ENCODE measurements at places on chromosomes 7 and 10.

DNA sequence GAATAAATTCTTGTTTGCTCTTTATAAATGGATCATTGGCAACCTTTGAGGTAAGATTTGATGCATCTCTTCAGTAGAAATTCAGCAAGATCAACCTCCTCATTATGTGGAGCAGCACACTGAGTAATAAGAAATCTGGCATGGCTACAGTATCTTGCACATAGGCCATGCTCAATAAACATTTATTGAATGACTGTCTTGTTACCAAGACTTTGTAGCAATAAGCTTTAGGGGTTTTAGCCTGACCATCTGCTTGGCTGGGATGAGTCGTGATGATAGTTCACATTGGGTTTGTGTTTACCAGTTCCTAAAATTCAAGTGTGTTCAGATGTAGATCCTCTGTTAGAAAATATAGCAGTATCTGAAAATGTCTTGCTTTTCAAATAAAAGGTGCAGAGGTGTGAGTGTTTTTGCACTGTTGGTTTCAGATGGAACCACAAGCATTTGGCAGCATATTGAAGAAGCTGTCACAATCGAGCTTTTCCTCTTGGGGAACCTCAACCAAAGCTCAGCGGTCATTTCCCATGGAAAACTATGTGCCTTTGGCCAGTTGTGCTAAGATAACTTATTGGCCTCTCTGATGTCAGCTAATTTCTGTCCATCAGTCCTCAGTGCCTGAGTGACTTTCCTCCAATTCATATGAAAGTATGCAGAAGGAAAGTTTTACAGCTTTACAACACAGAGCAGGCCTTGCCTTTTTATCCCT lies 442.6 kb downstream of the GFRA1 start:
- no peak for DNase-seq

DNA sequence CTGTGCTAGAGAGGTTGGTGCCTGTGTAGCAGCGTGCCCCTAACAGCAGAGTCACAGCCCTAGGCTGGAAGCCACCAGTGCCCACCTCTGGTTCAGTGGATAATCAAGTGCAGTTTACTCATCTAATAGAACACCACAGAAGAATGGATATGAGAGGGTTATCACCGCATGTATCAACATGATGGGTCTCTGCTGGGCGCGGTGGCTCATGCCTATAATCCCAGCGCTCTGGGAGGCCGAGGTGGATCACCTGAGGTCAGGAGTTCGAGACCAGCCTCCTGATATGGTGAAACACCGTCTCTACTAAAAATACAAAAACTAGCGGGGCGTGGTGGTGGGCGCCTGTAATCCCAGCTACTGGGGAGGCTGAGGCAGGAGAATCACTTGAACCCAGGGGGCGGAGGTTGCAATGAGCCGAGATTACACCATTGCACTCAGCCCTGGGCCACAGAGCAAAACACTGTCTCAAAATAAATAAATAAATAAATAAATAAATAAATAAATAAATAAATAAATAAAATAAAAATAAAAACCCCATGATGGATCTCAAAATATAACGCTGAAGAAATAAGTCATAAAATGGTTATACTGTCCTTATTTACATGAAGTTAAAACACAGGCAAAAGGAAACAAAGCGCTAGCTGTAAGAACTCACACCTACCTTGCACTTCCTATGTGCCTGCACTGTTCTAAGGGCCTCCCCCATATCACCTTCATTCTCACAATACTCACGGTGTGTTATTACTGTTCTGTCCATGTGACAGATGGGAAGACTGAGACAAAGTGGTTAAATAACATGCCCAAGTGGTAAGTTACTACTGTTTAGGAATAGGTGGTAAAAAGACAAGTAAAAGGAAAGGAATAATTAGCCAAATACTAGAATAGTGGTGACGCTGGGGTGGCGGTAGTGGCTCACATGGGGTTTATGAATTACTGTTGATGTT lies 70.9 kb downstream of the AMZ1 start:
- no peak for DNase-seq

DNA sequence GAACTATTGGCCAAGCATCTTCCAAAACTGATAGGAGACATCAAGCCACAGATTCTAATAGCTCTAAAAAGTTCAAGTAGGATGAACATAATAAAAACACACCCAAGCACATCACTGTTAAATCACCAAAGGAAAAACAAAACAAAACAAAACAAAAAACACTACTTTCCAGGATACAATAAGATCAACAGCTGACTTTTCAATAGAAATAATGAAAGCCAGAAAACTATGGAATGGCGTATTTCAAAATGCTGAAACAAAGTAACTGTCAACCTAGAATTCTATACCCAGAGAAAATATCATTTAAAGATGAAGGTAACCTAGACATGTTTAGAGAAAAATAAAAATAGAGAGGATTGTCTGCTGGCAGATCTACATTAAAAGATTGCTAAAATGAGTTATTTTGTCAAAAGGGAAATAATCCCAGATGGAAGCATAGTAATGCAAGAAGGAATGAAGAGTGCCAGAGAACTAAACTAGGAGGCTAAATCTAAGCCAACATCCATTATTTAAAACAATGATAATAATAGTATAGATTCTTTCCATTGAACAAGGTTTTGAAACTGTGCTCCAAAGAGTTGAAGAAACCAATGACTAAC lies 13.9 kb downstream of the TUBAL3 start:
- DNase-seq: no peak

GRCh38 chr7:128119036-128119435 lies 87.8 kb upstream of the LRRC4 start:
- no peak for DNase-seq

- no peak for DNase-seq
These were observed 57.9 kb downstream of the DNAJB9 start for GRCh38 chr7:108627476-108628051.

DNA sequence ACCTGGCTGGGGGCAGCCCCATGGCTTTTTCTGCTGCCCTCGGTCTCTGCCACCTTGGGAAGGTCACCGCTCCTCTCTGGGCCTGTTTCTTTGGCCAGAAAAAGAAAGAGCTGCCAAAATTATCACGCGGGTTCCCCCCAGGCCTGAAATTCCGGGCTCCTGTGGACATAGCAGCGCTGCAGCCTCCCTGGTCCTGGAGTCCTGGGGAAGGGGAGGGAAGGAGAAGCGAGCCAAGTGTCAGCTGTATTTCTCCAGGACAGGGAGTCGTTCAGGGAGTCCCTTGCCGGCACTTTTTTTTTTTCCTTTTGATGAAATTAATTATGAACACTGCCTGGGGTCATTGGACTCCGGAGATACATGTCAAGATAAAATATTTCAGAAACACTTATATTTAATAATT lies 152.3 kb upstream of the GPR26 start:
- no peak for DNase-seq

DNA sequence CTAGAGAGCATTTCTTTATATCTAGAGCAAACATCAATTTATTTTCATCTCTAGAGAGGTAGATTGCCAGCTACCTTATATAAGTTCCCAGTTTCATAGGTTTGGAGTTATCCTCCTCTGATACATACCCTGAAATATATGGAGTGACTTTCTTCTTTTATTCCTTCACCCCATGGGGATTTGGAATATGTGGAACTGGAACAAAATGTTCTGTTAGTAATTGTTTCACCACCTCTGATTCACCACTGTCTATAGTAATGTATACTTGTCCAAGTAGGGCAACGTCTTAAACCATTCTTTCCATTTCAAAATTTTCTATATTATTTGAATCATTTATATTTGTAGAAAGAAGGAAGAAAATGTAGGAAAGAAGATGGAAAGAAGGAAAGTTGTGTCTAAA lies 511.2 kb upstream of the KCND2 start:
- no peak for DNase-seq

DNA sequence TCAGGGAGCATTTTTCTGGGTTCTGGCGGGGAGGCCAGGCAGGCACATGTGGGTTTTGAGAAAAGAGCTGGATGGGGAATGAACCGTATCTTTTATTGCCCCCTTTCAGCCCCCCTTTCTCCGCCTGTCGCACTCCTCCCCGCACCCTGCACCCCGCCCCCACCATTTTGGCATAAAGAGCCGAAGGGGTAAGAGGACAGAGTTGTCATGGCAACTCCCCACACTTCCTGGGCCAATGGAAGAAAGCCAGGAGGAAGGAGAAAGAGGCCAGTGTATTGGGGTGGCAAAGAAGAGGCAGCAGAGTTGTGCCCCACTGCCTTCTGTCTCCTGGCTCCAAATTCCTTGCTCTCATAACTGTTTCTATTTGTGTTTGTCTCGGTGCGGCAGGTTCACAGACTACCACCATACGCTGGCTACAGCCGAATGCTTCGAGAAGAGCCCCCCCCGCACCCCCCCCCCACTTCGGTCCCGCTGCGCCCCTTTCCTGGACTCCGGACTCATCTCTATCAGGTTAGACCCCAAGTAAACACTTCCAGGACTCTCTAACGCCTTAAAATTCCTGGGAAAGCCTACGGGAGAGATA lies 3.4 kb downstream of the KCNIP2 start:
- DNase-seq: no peak

GRCh38 chr7:5132539-5132938 lies 57.5 kb upstream of the WIPI2 start:
- DNase-seq: no peak

GRCh38 chr7:26958834-26959233 lies 94.4 kb upstream of the SKAP2 start:
- no peak for DNase-seq

- DNase-seq: no peak
These were observed 384.1 kb downstream of the GATA3 start for GRCh38 chr10:8438603-8439002.

- DNase-seq: no peak
These were observed 15.8 kb upstream of the BNIP3 start for GRCh38 chr10:131997366-131998049.

GRCh38 chr7:102188746-102189145 lies 97.9 kb upstream of the SH2B2 start:
- no peak for DNase-seq

DNA sequence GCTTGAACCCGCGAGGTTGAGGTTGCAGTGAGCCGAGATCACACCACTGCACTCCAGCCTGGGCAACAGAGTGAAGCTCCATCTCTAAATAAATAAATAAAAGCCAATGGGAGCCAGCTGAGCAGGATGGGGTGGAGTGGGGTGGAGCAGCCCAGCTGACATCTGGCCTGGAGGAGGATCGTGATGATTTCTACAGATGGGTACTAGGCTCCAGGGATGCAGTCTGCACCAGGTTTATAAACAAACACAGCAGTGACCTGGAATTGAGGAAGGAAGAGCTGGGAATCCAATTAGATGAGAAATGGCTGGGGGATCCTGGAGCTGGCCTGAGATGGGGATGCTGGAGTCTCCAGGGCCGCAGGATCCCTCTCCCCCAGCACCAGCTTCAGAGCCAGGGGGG lies 7.3 kb upstream of the GRIFIN start:
- DNase-seq: no peak

- DNase-seq: no peak
These were observed 785.7 kb upstream of the POM121L12 start for GRCh38 chr7:52249741-52250140.

DNA sequence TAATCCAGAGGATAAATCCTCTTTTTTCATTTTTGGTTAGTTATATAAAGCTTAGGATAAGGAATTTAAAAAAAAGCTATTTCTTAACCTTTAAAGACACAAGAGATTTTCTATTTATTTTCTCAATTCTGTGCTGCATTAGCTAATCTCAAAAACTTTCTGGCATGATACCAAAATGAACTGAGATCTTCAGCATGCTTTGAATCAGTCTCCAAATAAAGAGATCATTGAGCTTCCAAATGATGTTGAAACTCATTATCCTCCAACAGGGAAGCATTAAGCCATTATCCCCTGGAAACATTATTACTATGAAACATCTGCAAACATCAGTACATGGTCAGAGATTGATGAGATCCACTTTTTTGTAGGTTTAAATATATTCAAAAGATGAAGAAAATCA lies 350.3 kb upstream of the TEX47 start:
- no peak for DNase-seq

DNA sequence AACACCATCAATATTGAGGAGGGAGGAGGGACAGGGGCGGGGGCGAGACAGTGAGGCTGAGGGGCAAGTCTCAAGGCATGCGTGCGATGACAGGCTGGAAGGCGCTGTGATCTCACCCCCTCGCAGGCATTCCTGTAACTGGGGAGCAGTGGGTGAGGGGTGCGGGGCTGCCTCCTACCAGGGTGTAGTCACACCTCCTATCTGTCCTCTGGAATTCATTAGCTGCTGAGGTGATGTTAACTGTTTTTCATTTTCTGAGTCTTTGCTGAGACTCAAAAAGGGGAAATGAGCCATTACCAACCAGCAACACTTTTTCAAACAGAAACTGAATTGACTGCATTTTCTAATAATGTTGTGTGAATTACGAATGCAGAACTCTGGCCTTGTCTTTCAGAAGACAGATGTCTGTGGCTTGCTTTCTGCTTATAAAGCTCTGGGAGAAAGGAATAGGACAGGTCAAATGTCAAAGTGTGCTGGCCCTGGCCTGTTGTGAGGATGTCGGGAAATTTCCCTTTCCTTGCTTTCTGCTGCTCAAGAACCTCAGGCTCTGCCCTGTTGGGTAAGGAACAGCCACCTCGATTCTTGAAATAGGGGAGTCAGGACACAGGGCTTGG lies 23.7 kb upstream of the CDH23 start:
- DNase-seq: no peak

- DNase-seq: no peak
These were observed 291.6 kb downstream of the RNLS start for GRCh38 chr10:88291289-88292184.

DNA sequence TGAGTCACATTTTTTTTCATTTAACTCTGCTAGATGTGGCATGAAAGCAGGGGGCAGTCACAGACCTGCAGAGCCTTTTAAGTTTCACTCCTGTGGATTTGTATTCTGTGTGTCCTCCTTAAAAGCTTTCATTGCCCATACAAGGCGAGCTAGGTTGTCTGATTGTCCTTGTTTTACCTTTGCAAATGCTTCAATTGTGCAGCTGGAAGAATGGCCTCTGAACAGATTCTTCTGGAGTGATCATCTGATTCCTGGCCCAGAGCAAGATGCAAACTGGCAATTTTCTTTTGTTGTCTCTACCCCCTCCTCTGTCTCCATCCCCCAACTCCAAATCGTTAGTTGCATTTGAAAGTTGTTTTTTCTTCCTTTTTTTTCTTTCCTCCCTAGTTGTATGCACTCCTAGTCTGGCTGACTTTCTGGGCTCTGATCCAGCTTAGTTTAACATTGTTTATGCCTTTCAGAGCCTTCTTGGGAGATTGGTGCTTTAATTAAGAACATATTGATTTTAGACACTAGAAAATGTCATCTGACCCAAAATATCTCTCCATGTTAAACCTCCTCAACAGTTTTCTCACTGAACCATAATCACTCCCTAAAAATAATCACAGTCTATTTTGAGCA lies 150.2 kb downstream of the REEP3 start:
- no peak for DNase-seq

DNA sequence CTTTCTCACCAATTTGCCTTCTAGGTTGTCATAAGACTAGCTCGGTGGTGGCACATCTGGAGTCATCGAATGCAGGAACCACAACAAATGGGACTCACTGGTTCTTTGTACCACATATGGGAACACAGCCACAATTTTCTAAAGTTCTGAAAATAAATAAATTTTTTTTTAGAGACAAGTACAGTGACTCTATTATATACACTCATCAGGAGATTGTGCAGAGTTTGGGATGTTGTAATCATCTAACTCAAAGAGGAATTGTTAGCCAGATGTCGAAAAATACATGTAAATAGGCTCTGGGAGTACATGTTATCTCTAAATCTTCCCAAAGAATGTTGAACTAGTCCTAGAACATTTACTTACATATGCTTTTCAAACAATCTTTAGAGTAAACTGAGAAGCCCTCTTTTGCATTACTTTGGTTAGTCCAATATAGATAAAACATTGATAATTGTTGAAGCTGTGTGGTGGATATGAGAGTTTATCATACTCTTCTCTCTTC lies 19.6 kb upstream of the SEPTIN7 start:
- no peak for DNase-seq

- no peak for DNase-seq
These were observed 164.4 kb downstream of the RGS10 start for GRCh38 chr10:119377958-119378736.

- DNase-seq: no peak
These were observed 113.1 kb downstream of the PARP12 start for GRCh38 chr7:139949629-139950028.

All from stimulated activated CD8-positive, alpha-beta memory T cell treated with anti-CD3 and anti-CD28 coated beads, Interleukin-2, amount 100 ng/mL, for 1 hour (primary cell).